ENCODE measurements at places on chromosomes 7 and 10.
A peak's percentile ranks its signal among the peaks of the same experiment; 100 is the strongest.

GRCh38 chr10:525565-526315, 163.7 kb downstream of the DIP2C start:
- no peak for DNase-seq

GRCh38 chr7:2163600-2164555, 68.9 kb downstream of the MAD1L1 start:
- DNase-seq: no peak

DNA sequence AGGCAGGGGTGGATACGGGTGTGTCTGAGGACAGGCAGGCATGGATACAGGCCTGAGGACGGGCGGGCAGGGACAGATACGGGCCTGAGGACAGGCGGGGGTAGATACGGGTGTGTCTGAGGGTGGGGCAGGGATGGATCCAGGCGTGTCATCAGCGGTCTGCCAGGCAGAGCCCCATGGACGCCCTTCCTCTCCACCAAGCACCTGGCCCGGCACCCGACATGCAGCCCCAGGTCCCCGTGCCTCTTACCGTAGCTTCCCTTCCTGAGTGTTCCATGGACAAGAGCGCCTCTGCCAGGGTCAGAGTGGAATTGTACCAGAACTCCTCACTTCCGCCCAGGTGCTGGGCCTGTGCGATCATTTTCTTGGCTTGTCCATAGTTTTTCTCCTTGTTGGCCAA, 74.6 kb upstream of the NKX6-2 start:
- no peak for DNase-seq

DNA sequence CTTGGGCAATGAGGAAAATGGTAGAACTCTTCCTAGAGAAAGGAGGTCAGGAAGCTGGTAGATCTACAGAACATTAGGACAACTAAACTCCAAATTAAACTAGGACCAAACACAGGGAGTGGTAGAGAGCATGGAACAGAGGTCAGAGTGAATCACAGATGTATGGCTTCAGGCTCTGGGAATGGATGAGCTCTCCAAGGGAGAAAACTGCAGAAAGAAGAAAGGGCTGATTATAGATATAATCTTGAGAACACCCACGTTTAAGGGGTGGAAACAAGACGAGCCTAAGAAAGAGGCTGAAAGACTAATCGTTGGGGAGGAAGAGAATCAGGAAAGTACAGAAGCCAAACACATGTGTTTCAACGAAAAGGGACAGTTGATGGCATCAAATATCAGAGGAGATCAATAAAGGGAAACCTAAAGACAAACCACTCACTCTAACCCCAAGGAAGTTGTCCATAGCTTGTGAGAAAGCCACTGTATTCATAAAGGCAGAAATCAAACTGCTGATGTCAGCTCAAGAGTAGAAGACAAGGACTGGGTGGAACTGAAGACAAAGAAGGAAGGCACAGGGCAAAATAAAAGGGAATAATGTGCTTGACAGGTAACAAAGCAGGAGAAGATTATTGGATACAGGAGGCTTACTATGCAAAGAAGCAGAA, 41.4 kb downstream of the NUDCD3 start:
- no peak for DNase-seq

GRCh38 chr7:102182016-102182415, 104.7 kb upstream of the SH2B2 start:
- DNase-seq: no peak

- DNase-seq: no peak
Measured at GRCh38 chr10:71972746-71973695, 8.8 kb downstream of the CHST3 start.

GRCh38 chr7:137801003-137801402, 45.8 kb downstream of the DGKI start:
- no peak for DNase-seq

DNA sequence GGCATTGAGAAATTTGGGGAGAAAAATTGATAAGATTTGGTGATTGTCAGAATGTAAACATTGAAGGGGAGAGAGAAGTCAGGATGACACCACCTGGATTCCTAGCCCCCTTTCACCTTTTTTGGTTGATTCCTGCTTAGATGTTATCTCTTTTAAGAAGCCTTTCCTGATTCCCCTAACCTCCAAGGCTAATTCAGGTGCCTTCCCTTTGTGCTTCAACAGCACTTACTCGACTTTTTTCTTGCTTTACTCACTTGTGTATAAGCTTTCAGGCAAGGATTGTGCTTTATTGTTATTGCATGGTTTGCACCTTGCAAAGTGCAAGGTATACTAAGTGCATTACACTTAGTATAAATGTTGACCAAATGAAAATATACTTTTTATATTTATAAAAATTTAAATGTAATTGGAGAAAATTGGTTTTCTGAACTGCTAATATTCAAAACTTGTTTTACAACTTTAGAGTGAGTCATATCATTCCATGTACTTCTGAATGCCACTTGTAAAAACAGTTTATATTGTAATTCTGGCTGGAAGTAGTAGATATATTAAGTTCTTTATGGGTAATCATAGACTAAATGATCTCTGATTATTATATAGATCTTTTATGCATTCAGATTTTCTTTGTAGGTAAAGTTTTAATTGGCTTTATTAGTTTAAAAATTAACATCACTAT, 13.2 kb downstream of the SHOC2 start:
- DNase-seq: no peak

- DNase-seq: no peak
Measured at GRCh38 chr10:68223535-68224165, 8.3 kb downstream of the ATOH7 start.

DNA sequence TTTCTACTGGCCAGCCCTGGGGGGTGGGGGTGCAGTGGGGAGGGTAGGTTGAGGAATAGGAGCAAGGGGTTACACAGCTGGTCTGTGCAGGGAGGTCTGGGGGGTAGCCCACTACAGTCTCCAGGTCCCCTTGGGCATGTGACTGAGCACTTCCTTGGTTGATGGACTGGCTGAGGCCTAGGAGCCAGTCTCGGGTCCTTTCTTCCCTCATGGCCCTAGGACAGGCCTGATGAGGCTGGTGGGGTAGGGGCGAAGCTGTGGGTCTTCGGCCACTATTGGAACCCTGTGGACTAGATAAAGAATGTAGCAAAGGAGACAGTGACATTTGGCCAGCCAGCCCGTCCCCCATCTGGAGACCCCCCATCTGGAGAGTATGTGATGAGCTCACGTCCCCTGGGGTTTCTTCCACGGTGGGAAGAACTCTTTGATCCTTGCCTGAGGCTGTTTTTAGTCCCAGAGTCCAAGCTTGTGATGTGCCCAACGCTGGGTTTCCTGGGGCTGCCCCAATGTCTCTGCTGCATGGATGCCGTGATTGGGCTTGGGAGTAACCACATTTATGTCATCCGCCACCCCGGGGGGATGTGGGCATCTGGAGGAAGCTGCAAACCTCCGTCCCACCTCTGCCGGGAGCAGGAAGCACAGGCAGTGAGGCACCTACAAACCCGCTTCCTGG, 20.7 kb downstream of the FAM241B start:
- no peak for DNase-seq

DNA sequence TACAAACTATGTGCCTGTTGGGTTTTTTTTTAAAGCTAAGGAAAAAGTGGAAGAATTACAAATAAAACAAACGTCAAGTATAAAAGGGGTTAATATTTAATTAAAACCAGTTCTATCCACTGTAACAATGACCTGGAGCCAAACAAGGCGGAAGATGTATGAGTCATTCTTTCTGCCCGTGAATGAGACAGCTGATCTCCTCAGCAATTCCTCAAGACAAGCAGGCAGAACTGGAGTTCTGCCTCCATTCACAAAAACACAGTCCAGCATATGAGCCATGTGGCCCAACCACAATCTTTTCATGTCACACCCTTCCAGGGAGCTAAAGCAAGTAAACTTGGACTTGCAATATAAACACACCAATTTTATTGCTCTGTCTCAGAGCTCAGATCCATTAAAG, 8.4 kb downstream of the ETV1 start:
- peak; percentile 66 for DNase-seq

- no peak for DNase-seq
Measured at GRCh38 chr10:13352519-13352918, 4.4 kb upstream of the SEPHS1 start.

DNA sequence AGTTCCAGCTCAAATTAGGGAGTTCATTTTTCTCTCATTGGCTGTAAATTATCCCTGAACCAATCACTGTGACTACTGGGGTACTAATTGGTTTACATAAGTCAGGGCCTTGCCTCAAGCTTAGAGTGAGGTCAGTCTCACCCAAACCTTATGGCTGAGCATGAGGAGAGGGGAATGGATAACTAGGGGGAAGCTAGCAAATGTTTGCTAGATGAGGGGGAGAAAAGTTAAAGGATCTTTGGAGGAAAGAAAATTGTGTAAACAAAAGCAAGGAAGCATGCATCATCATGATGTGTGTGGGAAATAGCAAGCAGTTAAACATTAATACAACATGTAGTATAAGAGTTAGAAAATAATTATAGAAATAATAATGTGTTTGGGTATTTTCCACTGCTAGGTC, 121.9 kb downstream of the BBS9 start:
- no peak for DNase-seq

DNA sequence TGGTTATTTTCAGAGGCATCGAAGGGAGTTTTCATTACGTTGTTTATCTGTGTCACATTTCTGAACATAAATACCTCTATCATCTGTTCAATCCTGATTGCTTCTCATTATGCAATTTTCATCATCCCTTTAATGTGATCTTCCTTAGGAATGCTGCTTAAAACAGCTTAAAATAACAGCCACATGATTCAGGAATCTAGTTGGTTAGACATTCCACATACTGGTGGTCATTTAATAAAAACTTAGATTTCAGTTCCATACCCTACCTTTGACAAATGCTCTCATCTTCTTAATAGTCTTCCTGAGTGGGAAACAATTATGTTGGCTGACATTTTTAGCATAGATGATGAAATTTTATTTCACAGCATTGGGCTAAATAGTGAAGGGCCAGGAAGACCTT, 191.3 kb upstream of the CDCA7L start:
- DNase-seq: no peak

DNA sequence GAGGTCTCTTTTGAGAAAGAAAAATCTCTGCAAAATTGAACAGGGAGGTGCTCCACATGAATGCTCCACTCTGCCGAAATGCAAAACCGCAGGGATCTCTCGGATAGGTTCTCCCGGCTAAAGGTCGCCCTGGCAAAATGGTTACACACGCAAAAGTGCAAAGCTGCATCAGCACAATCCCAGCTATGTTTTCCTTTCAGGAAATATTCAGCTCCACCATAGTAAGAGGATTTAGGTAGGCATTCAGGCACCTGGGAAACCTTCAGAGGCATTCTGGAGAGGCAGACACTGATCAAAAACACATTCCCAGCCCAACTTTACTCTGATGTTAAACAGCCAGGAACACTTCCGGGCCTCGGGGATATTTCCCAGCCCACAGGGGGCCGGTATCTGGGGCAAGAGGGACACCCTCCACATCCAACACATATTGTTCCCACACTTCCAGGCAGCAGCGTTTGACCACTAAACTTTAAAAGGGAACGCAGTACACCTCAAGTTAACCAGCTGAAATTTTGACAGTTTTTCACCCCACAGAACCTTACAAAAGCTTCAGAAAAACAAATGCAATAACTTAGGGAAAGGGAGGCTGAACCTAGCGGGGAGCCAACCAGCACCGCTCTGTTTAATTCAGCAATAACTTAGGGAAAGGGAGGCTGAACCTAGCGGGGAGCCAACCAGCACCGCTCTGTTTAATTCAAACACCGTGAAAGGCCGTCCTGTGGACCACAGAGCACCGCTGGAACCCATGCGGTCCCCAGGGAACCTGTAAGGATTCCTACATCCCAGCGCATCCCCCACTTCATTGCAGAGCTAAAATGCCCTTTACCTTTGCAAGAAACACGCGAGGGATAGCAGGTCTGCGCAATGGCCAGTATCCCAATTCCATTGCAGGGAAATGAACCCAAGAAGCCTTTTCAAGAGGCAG, 45.9 kb downstream of the TNS3 start:
- no peak for DNase-seq

- no peak for DNase-seq
Measured at GRCh38 chr7:135188298-135188984, 17.9 kb upstream of the CYREN start.

DNA sequence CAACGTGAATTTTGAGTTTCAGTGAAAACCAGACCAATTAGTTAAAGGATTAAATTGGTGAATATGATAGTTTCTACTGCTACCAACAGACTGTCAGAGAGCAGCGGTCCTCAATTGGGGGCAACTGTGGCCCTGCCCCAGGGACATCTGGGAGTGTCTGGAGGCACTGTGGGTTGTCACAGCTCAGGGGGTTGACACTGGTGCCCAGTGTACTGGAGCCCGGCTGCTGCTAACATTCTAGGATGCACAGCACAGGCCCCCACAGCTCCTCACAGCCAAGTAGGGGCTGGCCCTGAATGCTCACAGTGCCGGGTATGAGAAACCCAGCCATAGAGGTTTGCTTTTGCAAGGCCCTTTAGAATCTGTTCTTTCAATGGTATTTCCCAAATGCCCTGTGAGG, 84.1 kb upstream of the CXCL12 start:
- DNase-seq: no peak

GRCh38 chr7:68432585-68432984, 1165.7 kb upstream of the AUTS2 start:
- no peak for DNase-seq

DNA sequence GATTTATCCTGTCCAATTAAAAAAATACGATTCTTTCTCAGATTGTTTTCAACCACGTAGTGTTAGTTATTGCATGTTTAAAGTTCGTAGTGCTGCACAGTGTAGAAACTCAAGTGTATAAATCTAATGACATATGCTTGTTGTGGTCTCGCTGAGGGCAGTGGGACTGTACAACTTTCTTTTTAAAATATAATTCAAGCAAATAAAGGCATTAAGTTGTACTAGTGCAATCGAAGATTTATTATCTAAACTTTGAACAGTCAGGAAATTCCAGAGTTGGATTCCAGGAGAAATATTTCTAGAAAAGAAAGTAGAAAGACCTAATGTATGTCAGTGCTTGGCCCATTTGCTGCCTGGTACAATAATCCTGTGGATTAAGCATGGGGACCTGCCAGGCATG, 124.1 kb upstream of the HPS1 start:
- DNase-seq: no peak

- no peak for DNase-seq
Measured at GRCh38 chr7:12066521-12066920, 144.6 kb upstream of the TMEM106B start.

DNA sequence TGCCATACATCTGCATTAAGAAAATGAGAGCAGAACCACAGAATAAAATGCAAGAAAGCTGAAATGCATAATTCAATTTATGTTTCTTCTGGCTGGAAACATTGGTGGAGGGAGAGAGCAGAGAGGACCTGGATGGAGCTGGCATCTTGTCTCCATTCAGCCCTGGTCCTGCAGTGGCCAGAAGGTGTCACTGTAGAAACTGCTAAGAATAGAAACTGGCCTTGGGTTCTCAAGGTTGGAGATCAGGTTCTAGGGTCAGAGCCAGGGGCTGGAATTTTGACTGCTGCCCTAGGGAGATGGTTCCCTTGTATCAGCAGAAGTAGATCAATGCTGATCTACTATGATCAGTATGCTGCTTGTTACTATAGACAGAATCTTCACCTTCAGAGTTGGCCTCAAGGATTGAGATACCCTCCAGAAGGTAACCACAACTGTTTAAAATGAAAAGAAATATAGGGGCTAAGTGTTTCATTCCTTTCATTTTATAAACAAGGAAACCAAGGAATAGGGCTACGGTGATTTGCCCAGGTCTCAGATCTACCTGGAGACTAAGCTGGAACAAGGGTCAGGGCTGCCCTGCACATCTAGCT, 13.1 kb downstream of the TAS2R41 start:
- DNase-seq: peak; percentile 4

GRCh38 chr10:109277456-109277855, 645.9 kb downstream of the XPNPEP1 start:
- no peak for DNase-seq

- peak; percentile 50 for DNase-seq
Measured at GRCh38 chr10:74189999-74190421, 39.0 kb downstream of the ADK start.
